ENCODE measurements at places on chromosomes 3 and 15.

GRCh38 chr3:150786791-150787190 lies 23.8 kb upstream of the SIAH2 start:
- no peak for DNase-seq

- no peak for DNase-seq
These were observed 25.4 kb upstream of the SPPL2A start for GRCh38 chr15:50790778-50791453.

DNA sequence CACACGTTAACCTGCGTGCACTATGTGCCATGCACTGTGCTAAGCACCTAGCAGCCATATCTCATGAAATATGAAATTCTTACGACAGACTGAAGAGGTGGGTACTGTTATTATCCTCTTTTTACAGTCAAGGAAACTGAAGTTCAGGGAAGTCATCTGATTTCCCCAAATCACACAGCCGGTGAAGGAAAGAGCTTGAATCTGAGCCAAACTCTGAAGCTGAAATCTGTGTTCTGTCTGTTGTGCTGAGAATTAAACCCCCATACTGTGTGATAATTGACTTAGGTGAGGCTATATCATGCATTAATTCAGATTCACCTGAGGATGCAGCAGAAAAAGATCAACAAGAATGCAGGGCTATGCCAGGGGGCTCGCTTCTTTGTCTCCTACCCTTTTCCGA lies 475 bp downstream of the FAM107A start:
- no peak for DNase-seq

DNA sequence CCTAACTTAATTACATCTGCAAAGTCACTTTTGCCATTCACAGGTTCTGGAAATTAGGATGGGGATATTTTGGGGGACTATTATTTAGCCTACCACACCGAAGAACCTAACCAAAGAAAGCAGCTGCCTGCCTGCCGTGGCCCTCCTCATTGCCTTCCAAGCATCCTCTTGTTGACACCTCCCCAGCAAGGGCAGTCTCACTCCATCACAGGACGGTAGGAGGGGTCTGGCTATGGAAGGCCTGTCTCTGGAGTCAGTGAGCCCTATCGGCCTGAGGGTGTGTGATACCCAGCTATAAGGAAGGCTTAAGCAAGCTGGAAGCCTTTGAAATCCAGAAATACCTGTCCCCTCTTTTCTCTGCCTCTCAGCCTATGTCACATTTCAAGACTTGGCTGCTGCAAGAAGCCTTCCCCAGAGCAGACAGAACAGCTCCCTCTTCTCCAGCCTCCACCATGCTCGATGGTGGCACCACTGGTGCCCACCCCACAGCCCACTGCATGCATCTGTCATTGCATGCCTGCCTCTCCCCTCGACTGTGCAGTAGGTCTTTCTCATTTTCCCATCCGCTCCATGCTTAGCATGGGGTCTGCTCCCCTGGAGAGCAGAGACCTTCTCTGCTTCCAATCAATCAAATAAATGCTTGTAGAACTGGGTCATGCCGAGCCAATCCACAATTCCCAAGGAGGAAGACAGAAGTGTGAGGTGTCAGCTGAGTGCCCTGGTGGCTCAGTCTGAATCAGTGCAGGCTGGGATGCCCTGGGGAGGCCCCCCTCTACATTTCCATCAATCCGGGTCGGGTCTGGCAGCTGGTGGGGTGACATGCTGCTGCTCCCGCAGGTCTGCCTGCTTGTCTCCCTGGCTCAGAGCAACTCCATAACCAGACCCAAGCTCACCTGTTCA lies 23.9 kb upstream of the LOXL1 start:
- DNase-seq = no peak

GRCh38 chr15:31241888-31242522 lies 84.6 kb upstream of the KLF13 start:
- no peak for DNase-seq

DNA sequence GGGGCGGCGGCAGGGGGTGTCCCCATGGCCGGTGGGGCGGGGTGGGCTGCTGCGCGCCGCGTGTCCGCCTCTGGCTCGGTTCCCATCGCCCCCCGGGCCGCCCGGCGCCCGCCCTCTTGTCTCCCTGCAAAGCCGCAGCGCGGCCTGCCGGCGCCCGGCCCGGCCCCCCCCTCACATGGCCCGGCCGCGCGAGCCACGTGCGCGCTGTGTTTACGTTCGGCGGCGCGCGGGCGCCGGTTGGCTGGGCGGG lies 502 bp downstream of the NR1D2 start:
- DNase-seq = no peak

DNA sequence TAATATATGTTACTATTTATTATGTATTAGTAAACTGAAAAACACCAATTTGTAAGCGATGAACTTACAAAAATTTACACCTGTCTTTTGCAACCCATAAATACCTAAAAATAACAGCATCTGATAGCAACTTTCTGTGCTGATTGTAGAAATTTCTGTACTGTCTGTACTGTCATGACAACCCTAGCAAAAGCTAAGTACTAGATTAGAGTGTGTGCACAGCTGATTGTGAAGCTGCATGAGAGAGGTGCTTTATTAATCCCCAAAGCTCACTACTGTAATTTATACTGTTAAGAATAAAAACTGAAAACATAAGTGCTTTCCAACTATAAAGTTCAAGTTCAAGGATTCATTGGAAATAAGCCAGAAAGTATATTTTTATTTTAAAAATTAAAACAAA lies 815 bp downstream of the BCL2A1 start:
- DNase-seq = no peak

DNA sequence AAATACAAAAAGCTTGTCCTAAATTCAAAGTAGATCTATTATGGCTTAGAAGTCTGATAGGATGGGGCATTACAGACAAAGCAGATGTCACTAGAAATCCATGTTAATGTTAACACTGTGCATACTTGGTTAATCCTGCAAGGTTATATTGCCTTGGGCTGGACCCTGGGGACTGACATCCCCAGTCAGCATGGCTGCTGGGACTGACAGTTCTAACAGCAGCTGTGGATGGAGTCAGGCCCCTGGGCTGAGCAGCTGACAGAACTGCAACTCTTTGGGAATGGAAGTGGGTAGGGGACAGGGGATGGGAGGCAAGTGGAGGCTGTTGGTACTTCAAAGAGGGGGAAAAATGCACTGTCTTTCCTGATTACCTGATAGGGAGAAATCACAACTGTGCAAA lies 7.5 kb downstream of the P2RY1 start:
- DNase-seq = no peak

DNA sequence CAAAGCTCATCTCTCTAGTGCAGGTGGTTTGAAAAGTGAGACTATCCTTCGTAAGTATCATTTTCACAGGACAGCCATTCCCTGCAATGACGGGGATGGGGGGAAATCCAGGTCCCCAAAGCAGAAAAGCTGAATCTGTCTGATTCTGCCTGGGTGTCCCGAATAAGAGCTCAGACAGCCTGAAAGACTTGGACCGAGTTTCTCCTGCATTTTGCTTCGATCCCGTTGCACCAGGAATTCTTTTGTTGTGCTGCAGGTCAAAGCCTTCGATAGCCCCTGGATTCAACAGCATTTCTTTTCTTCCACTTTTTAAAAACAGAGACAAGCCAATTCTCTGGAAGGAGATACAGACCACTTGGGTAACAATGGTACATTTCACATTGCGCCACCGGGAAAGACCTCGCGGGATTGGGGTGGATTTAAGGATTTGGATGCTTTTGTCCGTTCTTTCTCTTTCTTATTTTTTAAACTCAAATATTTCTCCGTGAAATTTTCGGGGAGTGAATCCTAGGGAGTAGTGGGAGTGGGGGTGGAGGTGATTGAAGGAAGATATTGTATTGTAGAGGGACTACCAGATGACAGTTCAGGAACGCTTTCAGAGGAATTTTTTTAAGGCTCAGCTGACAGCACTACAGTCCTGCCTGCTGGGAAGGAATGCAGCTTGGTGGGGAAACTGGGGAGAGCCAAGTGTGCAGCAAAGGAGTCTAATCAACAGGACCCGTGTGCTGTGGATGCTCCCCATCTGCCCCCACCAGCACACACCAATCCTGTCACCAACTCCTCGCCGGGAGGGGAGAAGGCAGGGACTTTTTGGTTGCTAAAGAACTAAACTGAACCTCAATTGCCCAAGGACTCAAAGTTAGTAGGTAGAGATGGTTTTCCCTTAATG lies 2.6 kb downstream of the SLITRK3 start:
- DNase-seq = no peak

- no peak for DNase-seq
These were observed 189.8 kb upstream of the CNTN4 start for GRCh38 chr3:1908651-1909445.

DNA sequence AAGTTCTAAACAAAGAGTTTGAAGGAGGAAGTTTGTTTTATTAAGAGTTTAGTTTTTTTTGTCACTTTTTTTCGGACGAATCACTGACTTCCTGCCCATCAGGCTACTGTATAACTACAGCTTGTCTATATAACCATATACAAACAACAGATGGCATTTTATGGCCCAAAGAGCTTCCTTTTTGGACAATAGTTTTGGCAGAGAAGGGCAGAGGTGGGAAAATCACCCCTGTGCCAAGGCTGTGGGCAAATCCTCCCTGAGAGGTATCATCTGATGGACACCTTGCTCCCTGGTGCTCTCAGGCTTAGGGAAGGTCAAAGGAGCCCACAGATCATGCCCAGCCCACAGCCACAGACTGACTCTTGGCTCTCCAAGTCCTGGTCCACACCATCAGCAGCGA lies 113.4 kb downstream of the OXNAD1 start:
- DNase-seq = no peak

DNA sequence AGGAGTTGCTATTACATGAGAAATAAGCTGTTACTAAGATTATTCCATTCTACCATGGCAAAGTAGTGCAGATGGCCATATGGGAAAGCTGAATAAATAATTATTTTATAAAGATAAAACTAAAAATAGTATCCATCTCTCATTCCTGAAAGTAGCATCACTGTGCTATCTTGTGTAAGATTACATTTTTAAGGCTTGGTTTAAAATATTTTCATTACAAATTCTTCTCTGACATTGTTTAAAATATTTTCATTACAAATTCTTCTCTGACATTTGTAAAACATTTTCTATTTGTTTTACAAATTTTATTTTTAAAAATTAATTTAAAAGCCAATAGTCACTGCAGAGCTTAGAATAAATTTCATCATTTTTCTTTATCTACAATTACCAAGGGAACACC lies 665.5 kb upstream of the NAALADL2 start:
- DNase-seq = no peak

DNA sequence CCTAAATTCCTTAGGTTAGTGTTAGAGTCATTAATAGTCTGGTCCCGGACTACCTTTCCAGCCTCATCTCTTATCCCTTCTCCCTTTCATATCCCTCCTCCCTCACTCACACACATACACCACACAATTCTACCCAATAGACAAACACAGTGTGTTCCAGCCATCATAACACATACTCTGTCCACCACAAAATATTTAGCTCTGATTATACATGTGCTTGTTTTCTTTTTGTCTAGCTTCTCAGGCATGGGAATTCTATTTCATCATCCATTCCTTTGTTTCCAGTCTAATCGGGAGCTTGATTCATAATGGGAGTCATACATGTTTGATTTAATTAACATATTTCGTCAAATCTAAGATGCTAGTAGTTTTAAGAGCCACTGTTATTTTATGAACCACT lies 161.8 kb upstream of the BFSP2 start:
- DNase-seq = no peak

DNA sequence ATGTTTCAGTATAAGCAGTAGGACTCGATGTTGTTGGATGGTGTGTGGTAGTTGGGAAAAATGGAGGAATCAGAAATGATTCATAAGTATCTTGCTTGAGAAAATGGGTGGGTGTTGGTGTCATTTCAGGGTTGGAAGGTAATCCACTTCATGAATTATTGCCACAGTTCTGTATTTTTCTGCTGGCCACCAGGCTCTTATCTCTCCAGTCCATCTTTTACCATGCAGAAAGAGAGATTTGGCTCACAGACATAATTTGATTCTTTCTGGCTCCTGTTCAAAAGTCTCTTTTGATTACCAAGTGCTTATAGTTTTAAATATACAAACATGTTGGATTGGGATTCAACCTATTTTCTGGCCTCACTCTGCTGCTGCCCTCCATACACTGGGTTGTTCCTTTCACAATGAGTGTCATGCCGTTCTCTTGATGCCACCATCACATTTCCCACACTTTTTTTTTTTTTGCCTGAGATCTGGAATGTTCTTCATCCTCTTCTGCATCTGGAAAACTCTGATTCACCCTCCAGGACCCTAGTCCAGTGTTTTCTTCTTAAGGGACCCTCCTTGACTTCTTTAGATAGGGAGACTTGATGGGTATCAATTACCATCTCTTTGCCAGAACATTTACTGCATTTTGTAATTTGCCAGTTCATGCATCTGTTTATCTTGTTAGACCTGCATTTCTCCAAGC lies 69.4 kb upstream of the GAP43 start:
- DNase-seq = no peak

GRCh38 chr3:126034481-126035361 lies 49.2 kb downstream of the SLC41A3 start:
- no peak for DNase-seq

- DNase-seq = no peak
These were observed 172.2 kb downstream of the RPLP1 start for GRCh38 chr15:69624816-69625215.

DNA sequence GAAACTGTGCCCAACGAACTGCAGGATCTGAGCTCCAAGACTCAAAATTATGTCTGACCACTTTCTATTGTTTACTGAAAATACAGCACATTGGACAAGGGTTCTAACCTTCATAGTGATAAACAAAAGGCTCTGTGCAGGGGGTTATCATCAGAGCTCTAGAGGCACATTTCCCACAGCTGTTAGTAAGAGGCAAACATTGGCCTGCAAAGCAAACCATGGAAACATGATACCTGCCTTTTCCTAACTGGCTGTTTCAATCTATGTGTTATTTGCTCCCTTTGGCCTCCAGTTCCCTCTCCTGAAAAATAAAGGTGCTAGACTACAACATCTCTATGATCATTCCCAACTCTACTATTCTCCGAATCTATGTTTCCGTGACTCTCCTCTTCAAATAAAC lies 159.7 kb upstream of the ARHGEF26 start:
- no peak for DNase-seq

DNA sequence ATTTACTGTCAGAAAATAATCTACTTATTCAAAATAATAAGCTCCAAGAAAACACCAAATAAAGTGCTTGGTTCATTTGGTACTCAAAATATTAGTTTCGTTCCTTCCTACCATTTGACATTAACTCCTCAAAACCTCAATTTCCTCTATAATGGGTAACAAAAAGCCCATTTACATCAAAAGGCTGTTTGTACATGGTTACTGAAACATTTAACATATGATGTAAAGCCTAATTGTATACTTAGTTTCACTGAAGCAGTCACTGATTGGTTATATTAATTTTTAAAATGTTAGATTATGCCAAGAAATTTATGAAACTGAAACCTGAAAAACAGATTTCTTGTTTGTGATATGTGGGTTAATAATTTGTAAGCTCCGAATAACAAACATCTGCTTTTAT lies 14.7 kb downstream of the XRN1 start:
- DNase-seq = no peak

DNA sequence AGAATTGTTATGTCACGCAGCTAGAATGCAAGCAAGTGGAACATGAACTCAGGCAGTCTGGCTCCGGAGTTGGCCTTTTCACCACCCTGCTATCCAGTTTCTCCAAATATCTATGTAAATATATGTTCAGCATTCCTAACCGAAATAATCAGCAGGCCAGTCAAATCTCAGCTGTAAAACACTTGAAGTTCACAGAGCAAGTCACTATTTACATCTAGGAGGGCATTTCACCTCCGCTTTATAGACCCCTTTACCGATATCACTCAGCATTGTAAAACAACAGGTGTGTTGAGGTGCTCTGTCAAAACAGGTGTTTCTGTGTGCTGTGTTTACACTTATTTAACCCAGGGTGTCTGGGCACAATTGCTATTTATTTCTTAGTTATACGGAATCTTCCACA lies 12.2 kb upstream of the HES1 start:
- DNase-seq = no peak

- DNase-seq = peak; percentile 14
These were observed 38.0 kb upstream of the XCR1 start for GRCh38 chr3:46065294-46065705.

Data from SK-N-MC (cell line).